ENCODE measurements at places on chromosomes 2 and 18. TPM values are rescaled to one million over a fixed set of nuclear protein-coding genes. Genes with fewer than 3 reads are reported as not detected.

The INO80D gene
- 18.8 TPM for total RNA-seq

The CSRNP3 gene
- 1.2 TPM for total RNA-seq

The FSIP2 gene
- 0.24 TPM for total RNA-seq

The MREG gene
- 61.9 TPM for total RNA-seq

The GYPC gene
- 4.9 TPM for total RNA-seq

The LIMS2 gene
- total RNA-seq = 6.0 TPM

The AGAP1 gene
- 17.1 TPM for total RNA-seq

The HSPD1 gene
- 127 TPM for total RNA-seq

The KCNE4 gene
- 0.12 TPM for total RNA-seq

The C2orf80 gene
- total RNA-seq = not detected

The NR4A2 gene
- 3.1 TPM for total RNA-seq

The ZNF236 gene
- total RNA-seq = 8.9 TPM

The UGT1A9 gene
- 0.08 TPM for total RNA-seq

The ZNF513 gene
- 11.4 TPM for total RNA-seq

The DSG3 gene
- 775 TPM for total RNA-seq
